Activated CD4-positive, alpha-beta T cell treated with anti-CD3 and anti-CD28 coated beads for 4 hours (primary cell): ENCODE measurements at places on chromosomes 3 and 15.

GRCh38 chr3:100075851-100076730, 38.2 kb downstream of the FILIP1L start:
- no peak for DNase-seq

GRCh38 chr3:57559526-57559925, 3.5 kb downstream of the PDE12 start:
- DNase-seq, result no peak

DNA sequence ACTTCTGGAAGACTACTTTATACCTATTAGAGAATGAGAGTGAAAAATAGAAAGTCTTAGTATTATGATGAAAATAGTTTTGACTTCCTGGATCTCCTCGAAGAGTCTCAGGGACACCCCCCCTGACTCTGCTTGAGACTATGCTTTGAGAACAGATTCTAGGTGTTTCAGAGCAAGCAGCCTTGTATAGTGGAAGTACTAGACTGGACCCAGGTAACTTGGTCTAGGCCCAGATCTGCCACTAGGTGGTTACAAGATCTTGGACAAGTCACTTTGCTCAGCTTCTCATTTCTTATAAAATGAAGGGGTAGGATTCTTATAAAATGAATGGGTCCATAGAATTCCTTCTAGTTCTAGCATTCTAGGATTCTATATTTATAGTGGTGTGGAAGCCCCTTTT, 9.1 kb downstream of the ABHD5 start:
- DNase-seq, result no peak

GRCh38 chr15:50134524-50135024, 15.5 kb upstream of the ATP8B4 start:
- no peak for DNase-seq

DNA sequence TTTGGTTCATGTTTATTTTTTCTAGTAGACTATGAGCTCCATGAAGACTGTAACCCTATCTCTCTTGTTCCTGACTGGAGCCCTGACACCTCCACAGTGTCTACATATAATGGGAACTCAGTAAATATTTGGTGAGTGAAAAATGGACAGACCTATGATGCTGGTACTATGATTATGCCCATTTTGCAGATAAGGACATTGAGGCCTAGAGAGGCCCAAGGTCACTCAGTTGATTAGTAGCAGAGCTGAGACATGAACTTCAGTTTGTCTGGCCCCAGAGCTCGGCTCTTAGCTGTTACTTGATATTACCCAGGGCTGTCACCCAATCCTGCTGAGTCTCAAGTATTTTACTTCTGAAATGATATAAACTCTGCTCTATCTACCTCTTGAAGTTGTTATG, 5.5 kb downstream of the EFCAB12 start:
- no peak for DNase-seq

DNA sequence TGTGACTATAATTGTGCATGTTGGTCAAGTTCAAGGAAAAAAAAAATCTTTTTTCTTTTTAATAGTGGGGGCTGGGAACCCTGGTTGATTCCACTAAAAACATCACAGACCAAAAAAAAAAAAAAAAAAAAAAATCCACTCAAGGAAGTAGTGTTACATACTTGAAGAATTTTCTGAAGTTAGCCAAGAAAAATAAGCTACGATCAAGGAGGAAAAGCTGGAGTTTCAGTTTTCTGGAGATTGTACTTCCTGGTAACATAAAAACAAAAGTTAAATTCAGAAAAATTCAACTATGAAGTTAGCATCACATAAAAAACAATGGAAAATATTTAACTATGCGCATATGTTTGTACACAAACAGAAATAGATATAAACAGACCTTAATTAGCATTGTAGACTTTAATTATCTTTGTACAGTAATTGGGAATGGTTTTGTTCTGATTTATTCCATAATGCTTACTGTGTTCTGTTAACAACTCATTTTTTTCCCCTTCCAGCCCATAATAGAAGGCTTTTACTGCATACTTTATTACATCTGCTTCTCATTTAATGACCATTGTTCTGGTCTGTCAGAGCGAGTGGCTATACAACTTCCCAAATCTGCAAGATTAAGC, 194.3 kb downstream of the RORA start:
- DNase-seq, result no peak

DNA sequence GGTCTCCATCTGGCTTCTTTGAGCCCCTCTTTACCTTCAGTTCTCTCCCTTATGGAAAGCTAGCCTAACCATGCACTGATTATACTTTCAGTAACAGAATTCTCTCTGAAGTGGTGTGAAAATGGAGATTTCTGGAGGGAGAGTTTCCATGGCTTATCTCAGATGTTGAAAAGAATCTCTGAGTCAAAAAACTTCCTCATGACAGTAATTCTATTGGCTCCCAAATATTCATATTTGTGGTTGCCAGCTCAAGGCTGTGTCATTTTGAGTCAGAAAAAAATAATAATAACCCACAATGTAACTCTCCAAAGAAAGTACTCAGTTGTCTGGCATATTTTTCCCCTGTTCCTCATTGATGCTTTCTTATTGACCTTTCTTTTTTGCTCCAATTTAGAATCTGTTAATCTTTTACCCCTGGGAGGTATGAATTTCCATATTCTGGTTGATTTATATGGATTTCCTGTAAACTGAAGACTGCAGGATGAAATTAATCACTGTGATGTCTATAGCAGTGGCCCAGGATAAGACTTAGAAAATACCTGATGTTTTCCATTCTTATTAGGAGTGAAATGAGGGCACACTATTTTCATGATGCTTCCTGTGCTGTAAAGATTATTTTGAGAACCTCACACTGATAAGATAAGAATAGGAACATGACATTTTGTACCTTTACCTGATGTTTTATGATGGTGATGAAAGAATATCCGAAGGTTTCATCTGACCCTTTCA, 149.5 kb upstream of the EPHA3 start:
- no peak for DNase-seq

DNA sequence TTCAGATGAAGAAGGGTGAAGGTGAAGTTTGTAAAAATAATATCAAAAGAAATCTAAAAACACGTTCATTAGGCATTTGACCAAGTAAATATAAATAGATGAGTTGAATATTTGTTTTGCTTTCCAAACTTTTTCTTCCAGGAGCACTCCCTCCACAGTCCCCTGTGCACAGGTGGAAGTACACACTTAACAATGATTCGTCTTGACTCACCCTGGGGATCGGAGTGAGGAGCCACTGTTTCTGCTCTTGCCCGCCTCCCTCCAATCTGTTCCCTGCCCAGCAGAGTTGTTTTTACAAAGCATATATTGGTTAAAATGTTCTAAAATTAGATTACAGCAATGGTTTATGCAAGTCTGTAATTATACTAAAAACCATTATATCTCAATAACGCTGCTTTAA, 175.1 kb downstream of the PTPRG start:
- DNase-seq, result no peak

- DNase-seq, result no peak
These were observed 24.5 kb downstream of the HHLA2 start for GRCh38 chr3:108320746-108321350.

- no peak for DNase-seq
These were observed 712.7 kb upstream of the LMCD1 start for GRCh38 chr3:7788881-7789280.

- no peak for DNase-seq
These were observed 396.1 kb upstream of the ROBO2 start for GRCh38 chr3:76643623-76644304.

DNA sequence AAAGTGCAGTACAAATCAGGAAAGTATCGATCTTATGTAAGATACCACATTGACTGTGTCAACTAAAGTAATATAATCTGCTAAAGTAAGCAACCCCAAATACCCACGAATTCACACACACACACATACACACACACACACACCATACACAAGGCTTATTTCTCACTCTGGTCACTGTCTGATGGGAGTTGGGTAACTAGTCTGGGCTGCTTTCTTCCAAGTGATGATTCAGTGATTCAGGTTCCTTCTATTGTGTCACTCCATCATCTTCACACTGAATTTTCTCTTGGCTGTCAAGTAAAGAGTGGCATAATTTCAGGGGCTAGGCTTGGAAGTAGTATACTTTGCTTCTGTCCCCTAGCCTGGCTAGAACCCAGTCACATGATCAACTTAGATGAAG, 104.8 kb upstream of the CCDC54 start:
- DNase-seq, result no peak
